ENCODE measurements at places on chromosomes 2 and 18.

DNA sequence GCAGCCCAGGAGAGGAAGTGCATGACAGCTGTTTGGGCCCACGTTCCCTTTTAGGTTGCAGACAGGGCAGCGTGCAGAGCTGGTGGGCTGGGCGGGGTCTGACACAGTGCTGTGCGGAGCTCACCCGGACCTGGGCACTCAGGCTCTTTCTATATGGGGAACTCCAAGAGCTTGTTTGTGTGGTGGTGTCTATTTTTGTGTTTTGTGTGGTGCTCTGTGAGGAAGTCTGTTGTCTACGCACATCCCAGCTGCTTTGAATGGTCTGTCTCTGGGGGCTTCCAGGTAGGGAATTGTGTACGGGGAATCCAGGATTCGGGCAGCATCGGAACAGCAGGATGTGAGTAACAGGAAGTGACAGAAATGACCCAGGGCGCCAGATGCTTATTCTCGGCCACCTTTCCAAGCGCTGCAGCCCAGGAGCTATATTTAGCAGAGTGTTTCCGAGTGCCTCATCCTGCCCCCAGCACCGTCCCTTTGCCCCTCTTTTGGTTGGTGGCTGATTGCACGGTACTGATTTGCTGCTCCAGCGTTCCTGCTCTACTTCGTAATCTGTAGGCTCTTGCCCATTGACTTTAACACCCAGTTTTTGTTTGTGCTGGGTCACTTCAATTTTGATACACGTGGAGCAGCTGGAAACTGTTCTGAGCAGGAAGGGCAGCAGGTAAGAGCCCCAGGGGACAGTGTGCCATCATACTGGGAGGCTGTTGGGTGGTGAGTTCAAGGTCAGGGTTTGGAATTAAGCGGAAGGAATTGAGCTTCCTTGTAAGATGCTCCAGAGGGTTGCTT is 64.7 kb downstream of the DGKD start:
- peak; percentile 19 for DNase-seq

- DNase-seq: no peak
Measured at GRCh38 chr2:134745023-134745422, 26.2 kb upstream of the TMEM163 start.

DNA sequence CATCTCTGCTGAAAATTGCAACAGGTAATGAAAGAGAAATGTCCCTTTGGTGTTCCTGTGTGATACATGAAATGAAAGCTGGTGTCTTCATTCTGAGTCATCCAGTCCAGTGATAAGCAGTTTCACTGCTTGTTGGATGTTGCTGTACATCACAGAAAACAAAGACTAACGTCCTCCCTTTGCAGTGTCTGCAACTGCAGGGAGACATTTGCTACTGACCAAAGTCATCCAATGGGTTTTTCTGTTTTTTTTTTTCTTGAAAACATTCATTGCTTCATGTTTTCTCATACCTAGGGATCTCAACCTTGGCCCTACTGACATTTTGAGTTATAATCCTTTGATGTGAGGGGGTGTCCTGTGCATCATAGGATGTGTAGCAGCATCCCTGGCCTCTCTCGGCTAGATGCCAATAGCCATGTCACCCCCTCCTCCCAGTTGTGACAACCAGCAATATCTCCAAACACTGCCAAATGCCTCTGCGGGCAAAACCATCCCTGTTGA is 63.6 kb upstream of the FZD5 start:
- no peak for DNase-seq

- DNase-seq: no peak
Measured at GRCh38 chr2:126808929-126809328, 89.8 kb upstream of the TEX51 start.

GRCh38 chr18:74951165-74951760 is 257.7 kb downstream of the PTGR3 start:
- no peak for DNase-seq

- no peak for DNase-seq
Measured at GRCh38 chr2:221501883-221502269, 70.2 kb downstream of the EPHA4 start.

DNA sequence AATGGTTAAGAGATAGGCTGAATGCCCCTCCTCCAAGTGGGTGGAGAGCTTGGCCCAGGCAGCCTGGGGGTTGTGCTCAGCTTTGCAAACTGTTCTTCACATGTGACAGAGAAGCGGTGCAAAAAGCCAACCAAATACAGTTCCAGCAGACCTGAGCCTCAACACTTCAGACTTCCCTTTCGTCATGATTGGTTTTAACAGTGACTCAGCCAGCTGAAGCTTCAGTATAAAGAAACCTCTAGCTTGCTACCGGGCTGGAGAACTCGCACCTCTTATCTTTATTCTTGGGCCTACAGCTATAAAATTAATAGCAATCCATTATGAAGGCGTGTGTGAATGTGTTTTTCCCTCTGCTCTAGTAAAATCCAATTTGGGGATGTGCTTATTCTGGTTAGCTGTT is 20.0 kb downstream of the SETBP1 start:
- DNase-seq: no peak

DNA sequence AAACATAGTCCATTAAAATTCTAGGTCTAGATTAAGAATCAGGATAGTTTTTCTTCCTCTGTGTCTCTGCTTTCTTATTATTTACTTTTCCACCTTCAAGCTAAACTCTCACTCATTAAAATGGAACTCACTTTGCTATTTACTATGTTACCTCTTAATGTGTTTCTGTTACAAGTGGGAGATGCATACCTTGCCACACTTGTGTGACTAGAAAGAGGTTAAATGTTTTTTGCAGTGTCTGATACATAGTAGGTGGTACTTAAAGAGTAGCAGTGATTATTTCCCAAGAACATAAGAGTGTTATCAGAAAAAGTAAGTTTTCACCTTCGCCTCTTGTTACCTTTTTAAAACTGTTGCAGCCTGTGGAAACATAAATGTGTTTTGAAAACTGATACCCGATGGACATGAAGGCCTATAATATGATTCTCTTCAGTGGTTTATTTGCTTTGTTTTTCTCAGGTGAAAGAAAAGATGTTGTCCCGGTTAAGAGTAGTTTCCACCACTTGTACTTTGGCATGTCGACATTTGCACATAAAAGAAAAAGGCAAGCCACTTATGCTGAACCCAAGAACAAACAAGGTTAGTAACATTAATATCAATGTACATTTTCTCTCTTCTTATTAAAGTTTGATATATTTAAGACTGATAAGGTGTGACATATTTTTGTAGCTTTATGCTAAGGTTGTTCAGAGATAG is 16.6 kb downstream of the ME2 start:
- no peak for DNase-seq

- no peak for DNase-seq
Measured at GRCh38 chr2:23918837-23919489, 8.0 kb downstream of the ATAD2B start.

- DNase-seq: no peak
Measured at GRCh38 chr18:58615140-58616132, 13.5 kb downstream of the ALPK2 start.

DNA sequence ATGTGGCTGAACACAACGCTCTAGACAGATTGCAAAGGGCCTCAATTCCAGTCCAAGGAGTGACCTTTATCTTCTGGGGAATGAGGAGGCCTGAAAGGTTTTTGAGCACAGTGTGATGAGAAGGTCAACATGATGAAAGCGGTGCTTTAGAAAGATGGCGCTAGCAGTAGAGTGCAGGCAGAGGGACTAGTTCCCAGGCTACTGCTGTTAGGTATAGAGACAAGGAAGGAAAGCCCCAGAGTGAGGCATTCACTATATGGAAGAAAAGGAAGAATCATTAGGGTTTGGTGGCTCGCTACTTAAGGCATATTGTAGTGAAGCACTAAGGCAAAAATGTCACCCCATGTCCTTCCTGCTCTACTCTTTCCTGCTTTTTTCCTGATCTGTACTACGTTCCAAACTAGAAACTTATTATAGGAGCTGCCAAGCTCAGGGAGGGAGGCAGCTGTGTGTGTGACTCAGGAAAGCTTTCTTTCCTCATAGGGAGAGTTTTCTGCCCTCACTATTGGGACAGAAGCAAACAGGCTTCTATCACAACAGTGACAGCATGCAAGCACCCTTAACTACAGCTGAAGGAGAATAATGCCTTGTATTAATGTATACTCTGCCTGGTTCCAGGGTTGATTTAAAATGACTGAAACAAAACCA is 160.8 kb upstream of the CAVIN2 start:
- DNase-seq: no peak

DNA sequence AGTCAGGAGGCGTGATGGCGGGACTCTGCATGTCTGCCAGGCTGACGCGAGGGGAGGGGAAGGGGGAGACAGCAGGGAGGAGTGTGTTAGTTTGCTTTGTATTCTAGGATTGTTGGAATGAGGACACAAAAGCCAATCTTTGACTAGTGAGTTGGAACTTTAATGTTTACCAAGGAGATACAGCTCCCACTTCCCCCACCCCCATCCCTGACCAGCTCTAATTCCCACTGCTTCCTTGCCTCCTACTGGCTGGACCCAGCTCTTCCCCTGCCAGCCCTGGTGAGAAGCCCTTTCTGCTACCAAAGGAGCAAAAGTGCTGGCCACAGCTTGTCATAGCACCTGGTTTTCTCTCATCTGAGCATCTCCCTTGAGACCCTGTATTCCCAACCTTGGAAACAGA is 84.5 kb downstream of the CELF4 start:
- DNase-seq: no peak

- DNase-seq: no peak
Measured at GRCh38 chr2:31999438-31999837, 11.4 kb downstream of the MEMO1 start.

DNA sequence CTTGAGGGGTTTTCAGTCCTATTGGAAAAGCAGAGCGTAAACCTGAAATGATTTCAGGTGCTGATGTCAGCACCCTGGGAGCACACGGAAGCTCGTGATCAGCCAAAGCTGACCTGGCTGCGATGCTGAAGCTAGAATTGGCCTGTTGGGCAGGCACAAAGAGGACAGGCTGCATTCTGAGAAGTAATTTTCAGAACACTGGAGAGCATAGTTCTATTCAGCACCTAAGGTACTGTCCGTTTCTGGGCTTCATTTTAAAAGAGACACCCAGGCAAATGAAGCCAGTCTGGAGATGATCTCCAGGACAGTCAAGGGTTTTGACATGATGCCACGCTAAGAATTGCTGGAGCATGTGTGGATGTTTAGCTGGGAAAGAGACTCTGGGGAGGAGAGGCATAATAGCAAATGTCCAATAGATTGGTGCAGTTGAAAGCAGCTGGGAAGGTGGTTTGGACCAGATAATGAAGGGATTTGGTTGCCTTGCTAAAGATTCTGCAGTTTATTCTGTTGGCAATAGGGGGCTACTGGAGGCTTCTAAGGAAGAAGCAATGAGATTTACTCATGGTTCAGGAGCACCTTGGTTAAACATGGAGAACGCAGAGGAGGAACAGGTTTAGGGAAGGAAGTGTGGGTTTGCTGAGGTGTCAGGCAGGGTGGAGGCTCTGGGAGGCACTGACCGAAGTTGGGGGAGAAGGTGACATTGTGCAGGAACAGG is 86.6 kb downstream of the ACOXL start:
- DNase-seq: no peak

DNA sequence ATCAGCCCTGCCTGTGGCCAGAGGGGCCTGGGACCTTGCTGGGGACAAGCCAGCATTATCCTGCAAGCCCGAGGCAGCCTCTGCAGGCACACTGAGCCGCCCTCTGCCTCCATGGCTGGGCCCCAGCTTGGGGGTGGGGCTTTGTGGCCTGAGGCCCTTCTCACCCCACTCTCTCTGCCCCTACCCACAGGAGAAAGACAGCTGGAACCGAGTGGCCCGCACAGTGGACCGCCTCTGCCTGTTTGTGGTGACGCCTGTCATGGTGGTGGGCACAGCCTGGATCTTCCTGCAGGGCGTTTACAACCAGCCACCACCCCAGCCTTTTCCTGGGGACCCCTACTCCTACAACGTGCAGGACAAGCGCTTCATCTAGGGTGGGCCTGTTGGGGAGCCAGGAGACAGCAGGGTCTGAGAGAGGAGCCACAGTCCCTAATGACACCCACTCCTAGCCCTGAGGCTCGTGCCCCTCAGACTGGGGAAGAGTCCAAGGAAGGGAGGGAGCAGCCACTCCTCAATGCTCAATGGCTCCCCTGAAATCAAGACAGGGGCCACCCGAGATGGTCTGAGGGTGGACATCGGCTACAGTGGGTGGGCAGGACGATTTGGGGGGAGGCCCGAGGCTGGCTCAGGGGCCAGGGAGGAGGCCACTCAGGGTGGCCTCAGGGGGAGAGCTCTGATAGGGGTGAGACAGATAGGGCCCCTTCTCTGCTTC is 4.4 kb upstream of the CHRNG start:
- no peak for DNase-seq

GRCh38 chr2:226883296-226883795 is 47.5 kb downstream of the RHBDD1 start:
- no peak for DNase-seq

DNA sequence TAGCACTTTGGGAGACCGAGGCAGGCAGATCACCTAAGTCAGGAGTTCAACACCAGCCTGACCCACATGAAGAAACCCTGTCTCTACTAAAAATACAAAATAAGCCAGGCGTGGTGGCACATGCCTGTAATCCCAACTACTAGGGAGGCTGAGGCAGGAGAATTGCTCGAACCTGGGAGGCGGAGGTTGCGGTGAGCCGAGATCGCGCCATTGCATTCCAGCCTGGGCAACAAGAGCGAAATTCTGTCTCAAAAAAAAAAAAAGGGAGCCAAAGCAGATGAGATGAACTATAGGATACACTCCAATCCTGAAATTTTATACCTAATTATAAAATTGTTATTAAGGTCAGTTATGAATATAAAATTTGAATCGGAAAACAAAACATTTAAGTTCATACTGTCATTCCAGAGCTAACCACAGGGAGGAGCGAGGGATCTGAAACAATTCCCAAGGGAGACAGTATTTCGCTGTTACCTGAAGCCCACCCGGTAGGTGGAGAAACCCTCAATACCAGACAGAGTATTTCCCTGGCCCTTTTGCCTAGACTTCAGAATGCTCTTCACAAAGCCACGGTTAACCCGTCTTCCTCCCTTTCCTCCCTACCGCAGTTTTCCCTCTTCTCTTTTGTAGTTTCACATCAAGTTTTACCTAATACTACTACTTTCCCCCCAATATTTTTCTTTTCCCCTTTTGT is 1.4 kb downstream of the PPM1G start:
- peak; percentile 27 for DNase-seq

DNA sequence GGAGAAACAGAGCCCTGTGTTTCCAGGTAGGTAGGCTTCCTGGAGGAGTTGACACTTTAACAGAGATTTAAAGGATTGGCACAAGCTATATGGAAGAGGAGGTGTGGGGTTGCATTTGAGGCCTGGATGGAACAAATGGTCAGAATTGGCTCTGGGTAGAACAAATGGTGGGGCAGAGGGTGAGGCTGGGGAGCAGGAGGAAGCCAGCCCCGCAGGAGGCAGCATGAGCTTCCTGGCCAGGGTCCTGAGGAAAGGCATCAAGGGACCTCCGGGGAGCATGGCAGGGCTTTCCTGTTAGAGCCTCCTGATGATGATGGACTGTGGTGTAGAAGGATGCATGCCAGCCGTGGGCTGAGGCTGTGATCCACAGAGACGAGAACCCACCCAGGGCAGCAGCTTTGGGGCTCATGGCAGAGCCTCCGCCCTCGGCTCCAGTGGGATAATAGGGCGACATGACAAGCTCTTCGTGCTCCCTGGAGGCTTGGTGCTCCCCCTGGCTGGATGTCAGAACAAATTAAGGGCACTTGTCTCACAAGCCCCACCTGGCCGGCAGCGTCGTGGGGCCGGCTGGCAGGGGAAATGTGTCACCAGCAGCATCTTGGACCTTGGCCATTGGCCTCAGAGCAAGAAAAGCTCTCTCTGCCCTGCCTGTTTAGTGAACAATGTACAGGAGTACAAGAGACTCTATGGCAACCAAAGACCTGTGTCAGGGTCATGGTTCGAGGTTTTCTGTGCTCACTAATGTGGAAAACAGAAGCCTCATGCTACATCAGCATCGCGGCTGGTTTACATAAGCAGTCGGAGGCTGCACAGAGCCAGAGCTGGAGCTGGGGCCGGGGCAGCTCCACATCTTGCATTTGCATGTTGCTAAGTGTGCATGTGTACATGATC is 153.5 kb downstream of the MYCN start:
- DNase-seq: no peak

GRCh38 chr2:8595811-8596600 is 85.8 kb upstream of the ID2 start:
- DNase-seq: no peak

Data from suppressor macrophage (primary cell).